Activated T-helper 2 cell treated with anti-CD3 and anti-CD28 coated beads, Interferon-gamma antibody, Interleukin-2, Interleukin-4, amounts not matched to agents 10 μg/mL and 5 μg/mL and 100 μg/mL, durations not matched to agents 14 hours and 24 hours and 36 hours (primary cell): ENCODE measurements at places on chromosomes 6 and 20.

GRCh38 chr20:63178889-63179686 lies 36.8 kb downstream of the YTHDF1 start:
- peak; percentile 34 for DNase-seq

DNA sequence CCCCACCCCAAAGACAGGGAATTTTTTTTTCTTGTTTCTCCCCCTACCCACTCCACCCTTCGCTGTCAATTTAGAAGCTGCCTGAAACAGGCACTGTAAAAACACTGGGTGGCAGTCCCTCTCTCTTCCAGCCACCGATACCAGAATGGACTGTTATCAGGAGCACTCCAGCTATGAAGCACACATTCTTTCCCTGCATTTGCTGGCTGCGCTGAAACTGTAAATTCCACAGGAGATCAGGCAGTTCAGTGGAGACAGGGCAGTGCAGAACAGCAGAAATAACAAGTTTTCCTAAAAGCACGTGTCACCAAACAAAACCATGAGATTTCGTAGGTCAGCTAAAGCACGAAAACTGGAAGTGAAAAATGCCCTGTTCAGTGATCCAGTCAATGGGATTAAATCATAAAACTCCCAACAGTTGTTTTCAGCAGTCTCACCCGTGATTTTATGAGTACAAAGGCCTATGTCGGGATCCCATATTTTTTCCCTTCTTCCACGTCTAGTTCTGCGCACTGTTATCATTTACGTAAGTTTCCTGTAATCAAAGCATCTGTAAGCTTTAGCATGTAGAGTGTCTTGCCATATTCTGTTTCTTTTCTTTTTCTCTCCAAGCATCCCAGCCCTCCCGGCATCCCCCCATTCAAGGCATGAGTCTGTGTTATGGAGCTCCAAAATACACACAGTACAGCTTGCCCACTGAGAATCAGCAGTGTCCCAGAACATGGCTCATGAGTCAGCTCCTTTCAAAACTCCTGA lies 359.9 kb upstream of the EPHA7 start:
- DNase-seq: no peak

GRCh38 chr6:112695001-112695400 lies 347.9 kb downstream of the RFPL4B start:
- no peak for DNase-seq

GRCh38 chr20:63685269-63686026 lies 11.0 kb upstream of the TNFRSF6B start:
- no peak for DNase-seq
